Sigmoid colon (tissue), 7 donors: ENCODE measurements at places on chromosomes 5 and 9. TPM values are rescaled to one million over a fixed set of nuclear protein-coding genes. Genes with fewer than 3 reads are reported as not detected.

- no peak overlapping the region for H3K4me3 ChIP-seq
- no peaks in the 10 kb centered on the region for H3K4me1 ChIP-seq
- no peak overlapping the region for H3K27ac ChIP-seq
- no peak for DNase-seq
- no peaks in the 10 kb centered on the region for H3K36me3 ChIP-seq
These were observed 6.7 kb downstream of the TMEM8B start for GRCh38 chr9:35835766-35836165.

Gene MOB3B
- 18.6 TPM for polyA plus RNA-seq

GRCh38 chr9:86531273-86531970 is 177.2 kb upstream of the TUT7 start:
- no peak overlapping the region for H3K27ac ChIP-seq
- no peaks in the 10 kb centered on the region for H3K36me3 ChIP-seq
- H3K4me1 ChIP-seq, result peaks cover 3% of the 10 kb centered on the region
- no peak for DNase-seq

GRCh38 chr5:89686081-89686765 is 723.3 kb downstream of the CETN3 start:
- no peaks in the 10 kb centered on the region for H3K27me3 ChIP-seq
- H3K4me3 ChIP-seq, result no peak overlapping the region
- no peaks in the 10 kb centered on the region for H3K36me3 ChIP-seq
- DNase-seq, result no peak
- H3K4me1 ChIP-seq, result no peaks in the 10 kb centered on the region

- no peak for DNase-seq
- H3K4me1 ChIP-seq, result no peaks in the 10 kb centered on the region
- no peak overlapping the region for H3K27ac ChIP-seq
- H3K36me3 ChIP-seq, result no peaks in the 10 kb centered on the region
- H3K27me3 ChIP-seq, result no peaks in the 10 kb centered on the region
These were observed 145.7 kb downstream of the ZSWIM6 start for GRCh38 chr5:61477788-61478187.

Gene ZDHHC11B
- not detected for polyA plus RNA-seq

DNA sequence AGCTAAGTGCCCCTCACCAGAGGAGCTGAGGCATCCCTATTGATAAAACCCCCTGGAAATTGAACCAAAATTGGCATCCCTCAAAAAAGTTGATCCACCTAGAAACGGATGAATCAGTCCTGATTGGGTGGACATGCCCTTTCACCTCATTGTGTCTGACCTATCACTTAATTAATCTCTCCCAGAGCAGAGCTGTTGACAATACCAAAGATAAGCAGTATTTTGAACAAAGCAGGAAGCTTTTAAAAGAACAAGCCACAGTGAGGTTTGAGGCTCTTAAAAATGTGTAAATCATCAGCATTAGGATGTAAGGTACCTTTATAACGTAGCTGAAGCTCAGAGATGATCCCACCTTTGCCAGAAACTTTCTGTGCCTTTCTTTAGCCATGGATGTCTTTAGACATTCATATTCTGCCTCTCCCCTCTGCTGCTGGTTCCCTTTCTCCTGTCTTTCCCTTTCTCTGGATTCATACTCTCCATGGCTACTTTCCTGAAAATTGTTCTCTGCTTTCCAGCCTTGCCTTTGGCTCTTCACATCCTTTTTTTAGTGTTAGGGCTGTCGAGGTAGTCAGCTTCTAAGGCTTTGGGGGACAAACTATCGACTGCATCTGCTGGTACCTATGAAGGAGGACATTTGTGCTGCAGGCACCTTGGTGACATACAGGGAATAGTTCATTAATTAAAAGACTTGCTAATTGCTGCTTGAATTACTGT is 7.8 kb upstream of the LHX2 start:
- H3K36me3 ChIP-seq, result no peaks in the 10 kb centered on the region
- peaks cover 90% of the 10 kb centered on the region for H3K27me3 ChIP-seq
- H3K4me3 ChIP-seq, result no peak overlapping the region
- H3K27ac ChIP-seq, result no peak overlapping the region
- H3K4me1 ChIP-seq, result peaks cover 25% of the 10 kb centered on the region
- no peak for DNase-seq

- no peaks in the 10 kb centered on the region for H3K27me3 ChIP-seq
- H3K4me1 ChIP-seq, result peaks cover 14% of the 10 kb centered on the region
- H3K4me3 ChIP-seq, result no peak overlapping the region
- no peaks in the 10 kb centered on the region for H3K36me3 ChIP-seq
- H3K27ac ChIP-seq, result no peak overlapping the region
These were observed 86.6 kb upstream of the SLC25A48 start for GRCh38 chr5:135747824-135748223.

Gene ST6GALNAC4
- 37.7 TPM for polyA plus RNA-seq
